ENCODE measurements at places on chromosomes 12 and 14. TPM values are rescaled to one million over a fixed set of nuclear protein-coding genes. Genes with fewer than 3 reads are reported as not detected.

Gene FOXA1
- polyA plus RNA-seq, result 0.85 TPM

Gene RPL10L
- polyA plus RNA-seq, result not detected

DNA sequence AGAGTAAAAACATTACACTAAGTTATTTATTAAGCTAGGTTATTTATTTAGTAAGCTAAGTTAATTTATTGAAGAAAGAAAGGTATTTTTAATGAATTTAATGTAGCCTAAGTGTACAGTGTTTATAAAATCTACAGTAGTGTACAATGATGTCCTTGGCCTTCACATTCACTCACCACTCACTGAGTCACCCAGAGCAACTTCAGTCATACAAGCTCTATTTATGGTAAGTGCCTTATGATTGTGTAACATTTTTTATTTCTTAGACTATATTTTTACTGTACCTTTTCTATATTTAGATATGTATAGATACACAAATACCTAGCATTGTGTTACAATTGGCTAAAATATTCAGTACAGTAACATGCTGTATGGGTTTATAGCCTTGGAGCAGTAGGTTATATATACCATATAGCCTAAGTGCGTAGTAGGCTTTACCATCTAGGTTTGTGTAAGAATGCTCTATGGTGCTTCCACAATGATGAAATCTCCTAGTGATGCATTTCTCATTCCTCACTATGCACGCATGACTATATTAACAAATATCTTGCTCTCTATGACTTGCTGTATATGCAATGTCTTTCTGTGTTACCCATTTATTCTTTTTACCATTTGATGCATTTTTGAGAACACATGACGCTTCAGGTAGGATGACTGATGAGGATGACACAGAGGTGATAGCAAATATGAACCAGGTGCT is 309.6 kb upstream of the ATXN7L3B start:
- no peak for DNase-seq

GRCh38 chr12:91053951-91054715 is 3.7 kb downstream of the KERA start:
- DNase-seq, result no peak

GRCh38 chr12:11686120-11686519 is 36.6 kb downstream of the ETV6 start:
- DNase-seq, result no peak
